ENCODE measurements at places on chromosomes 2 and 18. TPM values are rescaled to one million over a fixed set of nuclear protein-coding genes. Genes with fewer than 3 reads are reported as not detected.

TEKT4 gene
- total RNA-seq, result not detected

CLEC4F gene
- total RNA-seq, result not detected

DLX1 gene
- not detected for total RNA-seq

BOLL gene
- not detected for total RNA-seq

TLX2 gene
- not detected for total RNA-seq

ACMSD gene
- total RNA-seq, result under 0.01 TPM

TUBA3E gene
- not detected for total RNA-seq

SH2D6 gene
- total RNA-seq, result 0.14 TPM

ARHGAP28 gene
- 10.5 TPM for total RNA-seq

FSHR gene
- total RNA-seq, result not detected

ERCC3 gene
- 36.9 TPM for total RNA-seq

NETO1 gene
- not detected for total RNA-seq

SERPINB3 gene
- not detected for total RNA-seq

CPLX4 gene
- not detected for total RNA-seq

ST6GAL2 gene
- total RNA-seq, result under 0.01 TPM

RFX8 gene
- total RNA-seq, result 2.0 TPM

SLC5A7 gene
- not detected for total RNA-seq

FOXI3 gene
- not detected for total RNA-seq

IL36RN gene
- total RNA-seq, result 0.09 TPM

TFCP2L1 gene
- not detected for total RNA-seq

FBXO11 gene
- total RNA-seq, result 44.8 TPM

SCYGR4 gene
- total RNA-seq, result not detected

SNORC gene
- 0.92 TPM for total RNA-seq

SPDYA gene
- 0.71 TPM for total RNA-seq

HOXD12 gene
- not detected for total RNA-seq

IL37 gene
- not detected for total RNA-seq

ESPNL gene
- total RNA-seq, result 2.4 TPM

TTN gene
- under 0.01 TPM for total RNA-seq

RIT2 gene
- total RNA-seq, result not detected

DSG4 gene
- total RNA-seq, result not detected

CXCR1 gene
- not detected for total RNA-seq

NRBP1 gene
- 89.6 TPM for total RNA-seq

PSMD1 gene
- 136 TPM for total RNA-seq

NAPG gene
- total RNA-seq, result 38.8 TPM

TOGARAM2 gene
- total RNA-seq, result 0.14 TPM

C2orf81 gene
- total RNA-seq, result 0.57 TPM

FASTKD1 gene
- 12.9 TPM for total RNA-seq

PSTPIP2 gene
- 5.7 TPM for total RNA-seq

SP140 gene
- total RNA-seq, result under 0.01 TPM

CCL20 gene
- 0.28 TPM for total RNA-seq

RAB1A gene
- 82.5 TPM for total RNA-seq

RAB6C gene
- not detected for total RNA-seq

RNU2-63P gene
- total RNA-seq, result 325 TPM

GCG gene
- 0.14 TPM for total RNA-seq

SPP2 gene
- total RNA-seq, result not detected

FIGN gene
- 0.65 TPM for total RNA-seq

RTP5 gene
- not detected for total RNA-seq
